ENCODE measurements at places on chromosomes 7 and 10.

- no peak for DNase-seq
Observed at GRCh38 chr10:68333440-68334431, 1.0 kb upstream of the PBLD start.

GRCh38 chr7:16494955-16495719, 29.6 kb upstream of the SOSTDC1 start:
- no peak for DNase-seq

GRCh38 chr7:30282735-30283134, 1.7 kb upstream of the ZNRF2 start:
- DNase-seq = no peak

DNA sequence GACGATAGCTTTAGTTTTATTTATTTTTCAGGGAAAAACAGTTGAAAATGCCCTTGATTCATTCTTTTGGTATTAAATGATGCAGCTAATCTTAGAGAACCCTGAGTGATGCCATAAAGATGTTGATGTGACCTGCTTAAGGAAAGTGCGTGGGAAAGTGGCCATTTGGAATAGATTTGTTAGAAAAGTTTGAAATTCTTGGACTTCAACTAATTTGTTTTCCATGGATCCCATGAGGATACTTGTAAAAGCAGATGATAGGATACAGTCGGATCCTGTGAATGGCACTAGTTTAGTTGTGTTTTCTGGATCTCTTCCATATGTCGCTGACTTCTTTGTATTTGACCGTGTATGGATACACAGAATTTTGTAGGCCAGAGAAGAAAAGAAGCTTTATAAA, 69.0 kb downstream of the SEPTIN7 start:
- no peak for DNase-seq

DNA sequence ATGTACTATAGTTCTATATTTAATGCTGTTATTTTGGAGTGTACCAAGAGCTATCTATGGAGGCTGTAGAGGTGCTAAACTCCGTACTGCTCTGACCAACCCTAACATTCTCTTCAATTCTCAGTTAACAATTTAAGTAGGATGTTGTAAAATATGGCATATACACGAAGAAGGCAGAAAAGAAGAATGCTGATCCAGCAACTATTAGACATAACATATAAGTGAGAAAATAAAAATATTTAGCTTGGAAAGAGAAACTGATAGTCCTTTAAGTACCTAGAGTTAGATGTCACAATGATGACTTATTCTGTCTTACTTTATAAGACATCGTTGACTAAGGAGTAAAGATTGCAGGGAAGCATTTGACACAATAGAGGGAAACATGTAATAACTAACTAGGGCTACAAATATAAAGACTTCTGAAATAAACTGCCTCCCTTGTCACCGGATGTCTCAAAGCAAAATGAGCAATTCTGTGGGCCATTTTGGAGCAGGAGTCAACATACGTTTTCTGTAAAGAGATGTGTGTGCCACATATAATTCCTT, 159.5 kb downstream of the CPEB3 start:
- no peak for DNase-seq

DNA sequence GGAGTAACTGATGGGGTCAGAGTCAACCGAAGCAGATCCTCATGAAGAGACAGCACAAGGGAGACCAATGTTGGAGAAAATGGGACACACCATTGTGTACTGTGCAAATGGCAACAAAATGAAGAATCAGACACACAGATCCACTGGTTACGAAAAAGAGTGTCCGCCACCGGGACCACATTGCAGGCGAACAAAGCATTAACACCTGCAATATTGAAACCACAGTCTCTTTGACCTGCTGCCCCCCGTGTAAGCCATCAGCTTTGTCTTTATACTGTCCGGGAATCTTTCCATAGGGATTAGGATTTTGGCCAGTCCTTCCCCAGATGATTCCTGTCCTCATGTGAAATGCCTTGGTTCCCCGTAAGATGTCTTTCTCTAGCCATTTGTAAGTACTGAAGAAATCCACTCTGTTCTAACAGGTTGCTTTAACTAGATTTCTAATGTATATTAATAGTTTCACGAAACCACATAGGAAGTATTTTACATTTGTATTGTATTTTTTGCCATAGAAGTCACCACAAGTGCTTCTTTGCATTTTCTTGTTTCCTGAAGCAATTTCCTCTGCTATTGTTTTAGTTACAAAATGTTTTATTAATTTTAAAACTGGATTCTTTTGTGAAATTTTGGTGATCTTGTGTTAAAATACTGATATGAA, 140.8 kb upstream of the NFE2L3 start:
- DNase-seq = no peak

All from NCI-H748 treated with DMSO at 0.1 percent for 48 hours (cell line).